ENCODE measurements at places on chromosomes 1 and 21. TPM values are rescaled to one million over a fixed set of nuclear protein-coding genes. Genes with fewer than 3 reads are reported as not detected.

Gene SDC3
- total RNA-seq: 49.3 TPM

Gene BATF3
- 1.1 TPM for total RNA-seq

Gene PDC
- total RNA-seq: 285 TPM

Gene SPATA21
- not detected for total RNA-seq

Gene RAB3B
- total RNA-seq: 12.0 TPM

Data from camera-type eye (tissue), 1 donor.